ENCODE measurements at places on chromosomes 3 and 15. TPM values are rescaled to one million over a fixed set of nuclear protein-coding genes. Genes with fewer than 3 reads are reported as not detected.

DNA sequence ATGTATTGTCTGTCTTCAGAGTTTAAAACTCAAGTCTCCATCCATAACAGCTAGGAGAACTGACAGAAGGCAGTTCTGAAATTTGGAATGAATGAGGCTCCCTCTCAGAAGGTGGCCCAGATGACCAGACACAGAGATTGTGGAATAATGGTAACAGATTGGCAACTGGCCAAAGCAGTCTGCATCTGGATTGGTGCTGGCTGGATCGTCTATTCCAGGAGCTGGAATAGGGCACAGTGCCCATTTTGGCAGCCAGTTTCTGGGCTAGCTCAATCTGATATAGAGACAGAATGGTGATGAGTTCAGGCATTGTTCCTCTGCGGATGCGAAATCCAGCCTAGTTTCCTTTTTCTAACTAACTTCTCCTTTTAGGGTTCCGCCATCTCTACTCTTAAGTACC is 851.7 kb downstream of the PDCD6IP start:
- no peak for DNase-seq

GRCh38 chr3:79202471-79203143 is 565.2 kb downstream of the ROBO1 start:
- DNase-seq = no peak

GRCh38 chr3:156160647-156161046 is 40.3 kb downstream of the KCNAB1 start:
- DNase-seq = no peak

DNA sequence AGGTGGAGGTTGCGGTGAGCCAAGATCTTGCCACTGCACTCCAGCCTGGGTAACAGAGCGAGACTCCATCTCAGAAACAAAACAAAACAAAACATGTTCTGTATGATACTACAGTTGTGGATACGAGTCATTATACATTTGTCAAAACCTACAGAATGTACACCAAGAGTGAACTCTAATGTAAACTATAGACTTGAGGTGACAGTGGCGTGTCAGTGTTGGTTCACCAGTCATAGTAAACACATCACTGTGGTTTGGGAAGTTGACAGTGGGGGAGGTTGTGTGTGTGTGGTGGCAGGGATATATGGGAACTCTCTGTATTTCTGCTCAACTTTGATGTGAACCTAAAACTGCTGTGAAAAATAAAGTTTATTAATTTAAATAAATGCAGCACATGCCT is 33.0 kb upstream of the GNB5 start:
- DNase-seq = no peak

DNA sequence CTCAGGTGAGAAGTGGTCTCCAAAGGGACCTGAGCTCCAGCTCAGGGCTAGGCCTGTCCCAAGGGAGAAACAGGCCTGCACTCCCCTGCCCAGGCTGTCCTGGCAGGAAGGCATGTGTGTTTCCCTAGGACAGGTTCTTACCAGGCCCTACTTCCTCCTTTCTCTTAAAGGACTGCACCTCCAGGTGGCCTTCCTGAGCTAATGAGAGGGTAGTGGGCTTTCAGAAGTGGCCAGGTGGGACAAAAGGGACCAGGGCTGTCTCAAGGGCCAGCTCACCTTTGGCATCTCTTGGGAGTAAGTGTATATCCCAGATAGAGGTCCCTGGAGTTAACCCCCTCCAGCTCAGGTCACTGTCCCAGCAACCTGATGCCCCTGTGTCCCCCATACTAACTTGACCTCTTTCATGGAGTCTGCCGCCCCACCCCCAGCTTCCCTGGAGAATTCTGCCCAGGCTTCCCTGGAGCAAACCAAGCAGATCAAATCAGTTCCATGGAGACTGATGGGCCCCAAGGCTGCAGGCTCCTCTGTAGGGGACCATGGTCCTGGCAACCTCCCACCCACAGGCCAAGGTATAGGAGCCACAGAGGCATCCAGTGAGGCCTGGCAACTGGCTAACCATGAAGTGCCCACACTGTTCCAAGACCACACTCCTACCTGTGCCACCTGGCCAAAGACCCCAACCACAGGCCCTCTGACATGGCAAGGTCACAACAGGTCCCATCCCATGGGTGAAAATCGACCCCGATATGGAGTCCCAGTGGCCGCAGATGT is 67.6 kb downstream of the ZNF445 start:
- no peak for DNase-seq

- no peak for DNase-seq
Observed at GRCh38 chr15:70133781-70134421, 36.2 kb upstream of the TLE3 start.

GRCh38 chr15:90184119-90184785 is 16.9 kb upstream of the SEMA4B start:
- DNase-seq = no peak

DNA sequence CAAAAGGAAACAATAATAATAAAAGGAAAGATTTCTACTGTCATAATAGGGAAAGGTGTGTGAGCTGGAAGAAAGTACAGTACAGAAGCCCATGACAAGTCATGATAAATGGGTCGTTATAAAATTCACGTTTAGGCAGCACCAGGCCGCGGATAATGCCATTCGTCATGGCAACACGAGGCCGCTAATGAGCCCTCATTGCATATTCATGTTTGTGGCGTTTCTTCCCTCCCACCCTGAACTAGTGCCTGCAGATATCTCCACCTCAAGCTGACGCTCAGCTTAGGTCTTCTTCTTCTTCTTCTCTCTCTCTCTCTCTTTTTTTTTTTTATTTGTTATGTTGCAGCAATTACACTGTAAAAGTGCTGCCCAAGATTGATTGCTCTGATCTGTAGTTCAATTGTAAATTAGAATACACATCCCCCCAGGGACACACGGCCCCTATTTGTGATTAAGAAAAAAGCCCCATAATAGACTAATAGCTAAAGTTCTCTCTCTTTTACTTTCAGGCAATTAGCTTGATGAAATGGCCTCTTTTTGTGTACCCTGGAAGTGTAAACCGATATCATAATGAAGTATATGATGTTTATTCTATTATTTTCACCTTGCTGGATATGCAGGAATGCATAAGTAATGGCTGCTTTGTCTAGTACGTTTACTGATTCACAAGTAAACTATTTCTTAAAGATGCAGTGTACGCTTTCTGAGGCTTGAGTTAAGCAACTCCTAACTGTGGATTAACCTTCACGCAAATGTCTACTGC is 61.9 kb upstream of the NR2F2 start:
- no peak for DNase-seq

DNA sequence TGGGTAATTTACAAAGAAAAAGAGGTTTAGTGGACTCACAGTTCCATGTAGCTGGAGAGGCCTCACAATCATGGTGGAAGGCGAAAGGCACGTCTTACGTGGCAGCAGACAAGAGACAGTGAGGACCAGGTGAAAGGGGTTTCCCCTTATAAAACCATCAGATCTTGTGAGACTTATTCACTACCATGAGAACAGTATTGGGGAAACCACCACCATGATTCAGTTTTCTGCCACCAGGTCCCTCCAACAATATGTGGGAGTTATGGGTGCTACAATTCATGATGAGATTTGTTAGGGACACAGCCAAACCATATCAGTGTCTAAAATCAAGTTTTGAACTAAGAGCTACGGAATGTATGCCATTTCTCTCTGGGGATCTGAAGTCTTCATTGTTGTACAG is 354.8 kb upstream of the C2CD4B start:
- DNase-seq = no peak

DNA sequence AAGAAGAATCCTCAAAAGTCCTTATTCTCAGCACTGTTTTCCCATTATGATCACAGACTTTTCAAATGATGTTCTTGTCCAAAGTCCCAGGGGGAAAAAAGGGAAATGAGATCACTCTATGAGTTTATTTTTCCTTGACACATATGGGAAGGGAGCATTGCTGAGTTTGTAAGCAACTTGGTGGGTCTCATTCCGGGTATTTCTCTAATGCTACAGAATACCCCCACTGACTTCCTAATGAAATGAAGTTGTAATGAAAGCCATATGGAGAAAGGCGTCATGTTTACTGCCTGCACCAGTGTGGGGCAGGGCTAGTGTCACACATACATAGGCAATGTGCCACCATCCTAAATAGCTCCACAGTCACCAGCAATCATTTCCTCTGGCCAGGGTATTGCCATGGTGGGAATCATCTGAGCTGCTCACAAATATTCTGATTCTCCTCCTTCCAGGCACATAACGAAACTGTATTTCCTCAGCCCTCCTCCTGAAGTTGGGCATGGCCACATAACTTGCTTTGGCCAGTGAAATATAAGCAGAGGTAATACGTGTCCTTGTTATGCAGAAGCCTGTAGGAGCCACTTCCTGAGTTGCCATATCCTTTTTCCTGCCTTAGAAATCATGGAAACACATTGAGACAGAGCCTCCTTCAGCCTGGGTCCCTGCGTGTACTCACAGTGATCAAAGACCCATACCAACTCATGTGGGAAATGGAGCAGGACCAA is 41.0 kb upstream of the C15orf61 start:
- DNase-seq = no peak

DNA sequence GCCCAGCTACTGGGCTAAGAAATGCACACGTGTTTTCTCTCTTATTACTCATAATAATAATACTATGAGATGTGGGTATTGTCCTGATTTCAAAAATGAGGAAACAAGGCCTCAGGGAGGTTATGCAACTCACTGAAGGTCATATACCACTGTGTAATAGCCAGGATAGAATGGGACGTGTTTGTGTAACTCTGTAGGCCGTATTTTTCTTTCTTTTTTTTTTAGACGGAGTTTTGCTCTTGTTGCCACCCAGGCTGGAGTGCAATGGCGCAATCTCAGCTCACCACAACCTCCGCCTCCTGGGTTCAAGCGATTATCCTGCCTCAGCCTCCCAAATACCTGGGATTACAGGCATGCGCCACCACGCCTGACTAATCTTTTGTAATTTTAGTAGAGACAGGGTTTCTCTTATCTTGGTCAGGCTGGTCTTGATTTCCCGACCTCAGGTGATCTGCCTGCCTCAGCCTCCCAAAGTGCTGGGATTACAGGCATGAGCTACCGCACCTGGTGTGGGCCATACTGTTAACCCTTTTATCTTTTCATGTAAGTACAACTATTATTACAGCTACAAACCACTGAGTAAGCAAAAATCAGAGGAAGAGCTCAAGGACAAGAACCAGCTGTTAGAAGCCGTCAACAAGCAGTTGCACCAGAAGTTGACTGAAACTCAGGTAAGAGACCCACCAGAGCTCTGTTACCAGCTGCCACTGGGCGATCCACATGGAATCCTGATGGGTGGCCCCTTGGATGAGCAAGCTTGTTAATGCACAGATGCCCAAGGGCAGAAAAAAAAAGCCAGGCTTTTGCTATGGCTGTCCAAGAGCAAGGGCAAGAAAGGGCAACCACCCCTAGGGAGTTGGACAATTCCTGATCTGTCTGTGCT is 6.7 kb downstream of the KNSTRN start:
- no peak for DNase-seq

GRCh38 chr3:52339612-52340011 is 23.5 kb downstream of the DNAH1 start:
- DNase-seq = no peak

DNA sequence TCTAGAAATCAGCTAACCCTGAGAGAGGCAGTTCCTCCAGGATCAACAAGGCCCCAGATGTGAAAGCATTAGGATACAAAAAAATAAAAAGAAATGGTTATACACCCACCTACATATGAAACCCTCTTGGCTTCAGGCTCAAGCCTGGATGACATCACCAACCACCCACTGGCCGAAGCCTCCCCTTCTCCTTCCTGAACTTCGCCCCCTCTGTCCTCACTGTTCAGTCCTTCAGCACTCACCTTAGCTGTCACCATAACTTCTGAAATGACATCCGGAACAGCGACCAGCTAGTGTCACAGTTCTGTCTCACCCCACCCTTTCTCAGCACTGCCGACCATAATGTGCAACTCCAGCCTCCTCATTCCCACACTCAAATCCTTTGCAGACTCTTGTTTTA is 98.7 kb downstream of the PLCH1 start:
- DNase-seq = no peak

DNA sequence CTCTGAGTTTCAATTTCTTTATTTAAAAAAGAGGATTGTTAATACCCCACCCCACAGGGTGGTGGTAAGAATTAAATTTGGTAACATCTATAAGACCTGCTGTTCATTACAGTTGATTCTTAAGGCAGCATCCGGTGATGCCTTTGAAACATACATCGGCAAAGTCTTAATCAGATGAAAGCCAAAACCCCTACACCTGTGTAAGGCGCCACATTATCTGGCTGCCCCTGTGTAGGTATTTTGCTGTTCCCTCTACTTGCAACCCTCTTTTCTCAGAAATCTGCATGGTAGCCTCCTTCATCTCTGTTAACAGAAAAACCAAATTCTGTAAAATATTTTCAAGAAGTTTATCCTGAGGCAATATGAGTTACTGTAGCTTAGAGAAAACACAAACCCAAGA is 90.0 kb downstream of the ST6GAL1 start:
- no peak for DNase-seq

DNA sequence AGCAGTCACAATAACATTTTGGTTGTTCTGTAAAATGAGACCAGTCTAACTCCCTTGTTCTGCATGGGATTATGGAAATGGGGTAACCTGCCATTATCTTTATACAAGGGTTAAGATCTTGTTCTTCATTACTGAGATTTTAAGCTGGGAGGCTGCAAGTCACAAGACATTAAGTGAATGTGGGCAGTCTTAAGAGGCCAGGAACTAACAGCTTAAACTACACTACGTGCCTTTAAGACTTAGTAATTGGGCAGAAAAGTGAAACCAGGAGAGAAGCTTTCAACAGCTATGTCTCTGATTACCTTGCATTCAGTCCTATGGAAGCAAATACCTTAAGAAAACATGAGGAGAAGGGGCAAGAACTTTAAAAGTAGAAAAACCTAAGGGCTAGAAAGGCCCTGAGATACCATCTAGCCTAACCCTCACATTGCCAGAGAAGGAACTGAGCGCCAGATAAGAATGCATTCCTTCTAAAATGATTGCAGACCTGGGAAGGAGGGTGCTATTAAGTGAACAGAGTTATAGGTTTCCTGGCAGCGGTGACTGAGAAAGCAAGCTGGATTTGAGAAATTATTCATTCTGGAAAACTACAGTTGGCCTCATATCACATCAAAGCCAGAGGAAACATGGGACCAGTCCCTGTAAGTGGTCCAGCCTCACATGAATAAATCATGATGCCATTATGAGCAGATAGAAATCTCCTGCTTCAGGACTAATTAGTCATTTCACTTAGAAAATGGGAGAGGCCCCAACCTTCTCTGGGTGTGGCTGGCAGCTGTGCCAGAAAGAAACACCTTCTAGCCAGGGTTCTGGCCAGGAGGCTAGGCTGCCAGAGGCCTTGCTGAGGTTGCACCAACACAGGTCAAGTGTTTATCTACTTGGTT is 32.9 kb downstream of the DAPK2 start:
- DNase-seq = no peak

GRCh38 chr15:90035840-90036230 is 34.7 kb downstream of the ZNF710 start:
- DNase-seq = no peak

Gene GOLGA6L4
- total RNA-seq = 2.3 TPM

Gene STAG1
- 46.4 TPM for total RNA-seq

Gene CCR9
- total RNA-seq = 8.1 TPM

Gene CHRNA3
- not detected for total RNA-seq

Gene C3orf85
- not detected for total RNA-seq

Gene GREM1
- not detected for total RNA-seq

Gene LPP
- 26.4 TPM for total RNA-seq

Gene FBXW12
- total RNA-seq = not detected

Measured in T-cell (primary cell).